Stimulated activated CD8-positive, alpha-beta memory T cell treated with anti-CD3 and anti-CD28 coated beads, Interleukin-4, amount 100 ng/mL, for 48 hours (primary cell): ENCODE measurements at places on chromosomes 5 and 9.

- peak; percentile 67 for DNase-seq
Measured at GRCh38 chr9:129225815-129226214, 47.8 kb upstream of the IER5L start.

- DNase-seq = no peak
Measured at GRCh38 chr5:1050423-1051365, 42.1 kb downstream of the NKD2 start.

DNA sequence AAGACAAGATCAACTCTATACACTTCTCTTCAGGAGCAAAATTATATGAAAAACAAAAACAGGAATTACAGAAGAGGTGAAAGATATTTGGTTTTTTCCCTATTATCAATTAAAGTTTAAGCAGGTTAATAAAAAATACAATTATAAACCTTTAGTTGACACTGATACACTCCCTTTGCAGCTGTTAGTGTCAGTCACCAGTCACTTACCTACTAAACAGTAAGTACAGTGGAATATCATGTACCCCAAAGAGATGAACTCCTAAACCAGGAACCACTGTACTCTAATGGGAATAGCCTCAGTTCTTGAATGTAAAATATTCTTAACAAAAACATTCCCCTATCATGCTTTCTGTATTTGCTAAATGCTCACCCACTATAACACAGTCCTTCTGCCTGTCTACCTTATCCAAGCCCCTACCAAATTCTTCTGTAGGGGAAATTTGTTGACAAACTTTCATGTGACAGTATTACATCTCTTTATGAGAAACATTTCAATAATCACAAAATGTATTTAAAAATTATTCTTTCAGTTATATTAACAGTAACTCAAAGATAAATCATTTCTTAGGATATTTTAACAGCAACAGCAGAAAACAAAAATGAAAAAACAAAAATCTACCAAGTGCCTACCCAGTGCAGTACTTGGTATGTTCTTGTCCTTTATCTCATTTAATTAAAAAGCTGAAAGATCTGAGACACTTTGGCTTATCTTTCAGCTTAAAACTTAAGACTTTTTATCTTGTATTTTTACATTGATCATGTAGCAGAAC is 212.8 kb downstream of the MLLT3 start:
- no peak for DNase-seq

GRCh38 chr9:78207319-78207718 is 28.6 kb upstream of the CEP78 start:
- DNase-seq = no peak

DNA sequence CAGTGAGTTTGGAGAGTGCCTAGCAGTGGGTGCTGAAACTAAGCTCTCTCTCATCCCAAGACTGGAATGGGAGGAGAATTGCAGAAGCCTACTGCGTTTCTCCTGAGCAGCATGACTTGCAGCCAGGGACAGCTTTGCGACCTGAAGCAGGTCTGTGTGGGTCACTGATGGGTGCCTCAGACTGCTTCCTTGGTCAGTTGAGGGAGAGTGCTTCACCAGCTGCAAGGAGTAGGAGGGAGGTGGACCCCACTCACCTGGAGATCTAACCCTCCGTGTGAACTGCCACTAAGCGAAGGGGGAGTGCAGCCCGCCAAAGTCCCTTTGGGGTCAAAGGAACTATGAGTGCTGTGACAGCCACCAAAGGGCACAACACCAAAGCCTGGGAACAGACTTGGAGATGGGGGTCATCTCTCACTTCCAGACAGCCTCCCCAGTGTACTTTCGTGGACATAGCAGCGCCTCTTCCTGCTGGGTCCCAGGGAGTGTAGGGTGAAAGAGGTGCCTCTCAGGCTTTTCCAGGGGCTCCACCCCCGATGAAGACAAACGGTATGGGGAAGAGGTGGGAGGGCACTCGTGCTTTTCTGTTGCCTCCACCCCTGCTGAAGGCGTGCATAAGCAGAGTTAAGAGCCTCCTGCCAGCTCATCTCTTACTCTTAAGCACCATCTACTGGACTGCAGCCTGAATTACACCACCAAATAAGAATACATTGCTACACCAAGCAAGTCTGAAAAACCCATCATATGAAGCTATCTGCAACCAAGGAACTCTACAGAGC is 34.3 kb upstream of the MACIR start:
- peak; percentile 40 for DNase-seq

DNA sequence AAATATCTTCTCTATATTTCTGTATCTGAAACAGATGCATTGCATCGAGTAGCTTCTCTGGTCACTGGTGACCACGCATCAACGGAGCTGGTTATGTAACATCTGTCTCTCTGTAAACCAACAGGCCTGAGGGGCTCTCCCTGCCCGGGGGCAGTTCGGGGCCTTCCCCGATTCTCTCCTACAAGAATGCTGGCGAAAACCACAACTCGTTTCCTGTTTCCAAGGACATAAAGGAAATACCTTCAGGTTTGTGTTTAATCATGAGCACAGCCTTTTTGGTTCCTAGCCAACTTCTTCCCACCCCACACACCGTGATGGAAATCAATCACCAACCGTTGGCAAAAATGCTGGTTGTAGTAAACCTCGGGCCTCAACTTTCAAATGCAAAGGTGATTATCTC is 25.1 kb downstream of the GDNF start:
- DNase-seq = no peak

DNA sequence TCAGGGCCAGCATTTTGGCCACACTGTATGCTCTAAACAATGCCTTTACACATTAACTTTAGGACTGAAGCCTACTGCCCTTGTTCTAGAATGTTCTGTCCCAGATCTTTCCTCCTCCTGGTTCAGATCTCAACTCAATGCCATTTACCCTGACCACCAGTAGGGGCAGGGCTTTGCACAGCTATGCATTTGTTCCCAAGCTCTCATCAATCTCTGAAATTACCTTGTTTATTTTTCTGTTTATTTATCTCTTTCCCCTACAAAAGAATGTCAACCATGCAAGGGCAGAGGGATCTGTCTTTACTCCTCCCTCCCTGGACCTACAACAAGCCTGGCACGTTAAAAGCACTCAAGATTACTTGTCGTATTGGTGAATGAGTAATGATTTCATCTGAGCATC is 612.9 kb downstream of the BNC2 start:
- DNase-seq = no peak

- DNase-seq = no peak
Measured at GRCh38 chr9:13841746-13842462, 472.0 kb downstream of the NFIB start.

DNA sequence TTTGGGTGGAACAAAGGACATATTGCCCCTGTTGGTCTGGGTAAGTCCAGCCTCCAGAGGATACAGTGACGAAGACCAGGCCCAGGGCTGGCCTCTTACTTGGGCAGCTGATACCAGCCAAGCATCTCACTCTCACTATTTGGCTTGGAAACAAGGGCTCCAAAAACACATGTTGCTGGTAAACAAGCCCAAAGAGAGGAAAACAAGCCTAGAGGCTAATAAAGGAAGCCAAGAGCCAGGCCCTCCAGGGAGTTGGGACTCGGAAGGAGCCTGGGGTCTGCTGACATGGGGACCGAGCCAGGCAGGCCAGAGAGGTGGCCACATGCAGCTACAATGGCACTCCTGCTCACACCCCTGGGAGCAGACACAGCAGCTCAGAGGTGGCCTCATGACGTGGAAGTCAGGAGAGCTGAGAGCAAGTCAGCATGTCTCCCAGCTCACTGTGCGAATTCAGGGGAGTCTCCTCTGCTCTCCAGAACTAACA is 5.7 kb downstream of the SPARC start:
- no peak for DNase-seq

- no peak for DNase-seq
Measured at GRCh38 chr9:96087669-96088299, 212.3 kb downstream of the ERCC6L2 start.

GRCh38 chr5:2270467-2270866 is 387.7 kb upstream of the IRX4 start:
- no peak for DNase-seq

- DNase-seq = no peak
Measured at GRCh38 chr9:132572921-132573320, 9.5 kb upstream of the BARHL1 start.

- no peak for DNase-seq
Measured at GRCh38 chr5:163821142-163821541, 315.7 kb downstream of the MAT2B start.

GRCh38 chr5:179227229-179227579 is 118.1 kb downstream of the ADAMTS2 start:
- no peak for DNase-seq

- peak; percentile 95 for DNase-seq
Measured at GRCh38 chr9:96417051-96417586, 1.1 kb downstream of the ZNF367 start.

GRCh38 chr9:477193-477592 is 262.5 kb downstream of the DOCK8 start:
- DNase-seq = no peak

- DNase-seq = no peak
Measured at GRCh38 chr5:64939772-64940510, 171.2 kb downstream of the CWC27 start.
